Aorta (tissue), 5 donors: ENCODE measurements at places on chromosomes 16 and 17. TPM values are rescaled to one million over a fixed set of nuclear protein-coding genes. Genes with fewer than 3 reads are reported as not detected.

SLC46A1 gene
- 10.5 TPM for polyA plus RNA-seq

CCDC40 gene
- polyA plus RNA-seq = 6.8 TPM

WSCD1 gene
- polyA plus RNA-seq = 1.2 TPM

HAP1 gene
- not detected for polyA plus RNA-seq

TBC1D3B gene
- polyA plus RNA-seq = not detected

AANAT gene
- polyA plus RNA-seq = not detected

MRPL12 gene
- 57.7 TPM for polyA plus RNA-seq

NACA2 gene
- polyA plus RNA-seq = 0.20 TPM

- H3K4me3 ChIP-seq = no peak overlapping the region
- no peaks in the 10 kb centered on the region for H3K4me1 ChIP-seq
- no peak overlapping the region for H3K27ac ChIP-seq
Observed at GRCh38 chr16:4511441-4512082, 27.0 kb downstream of the CDIP1 start.

GRCh38 chr17:47870056-47870455 is 19.1 kb upstream of the SP6 start:
- H3K27ac ChIP-seq = no peak overlapping the region
- no peaks in the 10 kb centered on the region for H3K27me3 ChIP-seq
- no peaks in the 10 kb centered on the region for H3K36me3 ChIP-seq
- H3K4me1 ChIP-seq = no peaks in the 10 kb centered on the region
- DNase-seq = no peak

- H3K27me3 ChIP-seq = no peaks in the 10 kb centered on the region
- peaks cover 3% of the 10 kb centered on the region for H3K36me3 ChIP-seq
- H3K4me3 ChIP-seq = no peak overlapping the region
- H3K27ac ChIP-seq = no peak overlapping the region
Observed at GRCh38 chr17:37261286-37261685, 114.5 kb upstream of the C17orf78 start.

DNA sequence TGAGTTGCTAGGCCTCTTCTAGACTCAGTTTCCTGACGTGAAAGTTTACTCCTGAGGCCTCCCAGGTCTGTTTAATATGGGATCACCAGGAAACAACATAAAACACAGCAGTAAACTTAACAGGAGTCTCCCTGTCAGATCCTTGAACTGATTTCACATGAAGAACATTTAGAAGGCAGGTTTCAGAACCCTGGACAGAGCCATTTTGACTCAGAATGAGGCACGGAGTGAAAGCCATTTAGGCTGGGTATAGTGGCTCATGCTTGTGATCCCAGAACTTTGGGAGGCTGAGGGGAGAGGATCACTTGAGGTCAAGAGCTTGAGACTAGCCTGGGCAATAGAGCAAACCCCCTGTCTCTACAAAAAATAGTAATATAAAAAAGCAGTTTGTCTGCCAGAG is 289.1 kb downstream of the CA10 start:
- no peaks in the 10 kb centered on the region for H3K27me3 ChIP-seq
- no peaks in the 10 kb centered on the region for H3K36me3 ChIP-seq
- no peak overlapping the region for H3K4me3 ChIP-seq

DNA sequence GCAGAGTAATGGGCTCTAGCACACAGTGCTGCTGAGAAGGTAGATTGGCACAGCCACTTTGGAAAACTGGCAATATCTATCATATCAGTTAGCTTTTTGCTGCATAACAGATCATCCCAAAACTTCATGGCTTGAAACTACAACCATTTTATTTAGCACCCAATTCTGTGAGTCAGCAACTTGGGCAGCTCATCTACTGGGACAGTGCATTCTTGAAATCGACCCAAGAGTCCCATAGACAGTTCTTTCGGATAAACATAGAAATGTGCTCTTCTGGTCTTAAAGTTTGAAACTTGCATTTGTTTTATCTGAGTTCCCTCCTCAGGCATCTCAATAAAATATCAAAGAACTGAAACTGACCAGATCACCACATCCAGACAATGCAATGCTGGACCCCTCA is 76.7 kb downstream of the CEP112 start:
- no peaks in the 10 kb centered on the region for H3K27me3 ChIP-seq
- H3K4me3 ChIP-seq = no peak overlapping the region
- H3K36me3 ChIP-seq = peaks cover 2% of the 10 kb centered on the region
- DNase-seq = no peak
- no peaks in the 10 kb centered on the region for H3K4me1 ChIP-seq

DNA sequence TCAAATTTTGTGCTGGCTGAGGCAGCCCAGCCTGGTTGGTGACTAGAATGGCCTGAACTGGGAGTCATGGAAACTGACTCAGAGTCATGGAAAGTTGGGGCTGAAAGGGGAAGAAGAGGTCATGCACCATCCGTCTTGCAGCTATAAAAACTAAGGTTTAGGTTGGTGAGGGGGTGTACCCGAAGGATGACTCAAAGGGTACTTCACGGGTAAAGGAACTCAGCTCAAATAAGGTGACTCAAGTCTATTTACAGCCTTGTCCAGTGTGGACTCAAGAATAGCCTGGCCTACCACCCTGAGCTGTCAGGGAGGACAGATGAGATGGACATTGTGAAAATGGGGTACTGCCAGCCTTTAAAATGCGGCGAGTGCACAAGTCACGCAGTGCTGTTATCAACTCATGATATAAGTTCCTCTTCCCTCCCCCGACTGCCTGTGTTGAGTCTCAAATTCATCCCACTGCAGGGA is 18.6 kb downstream of the CD300LB start:
- H3K4me1 ChIP-seq = no peaks in the 10 kb centered on the region
- H3K27me3 ChIP-seq = no peaks in the 10 kb centered on the region
- DNase-seq = peak; percentile 64
- H3K27ac ChIP-seq = no peak overlapping the region
- no peak overlapping the region for H3K4me3 ChIP-seq

- H3K27me3 ChIP-seq = no peaks in the 10 kb centered on the region
- H3K4me3 ChIP-seq = peak within 1 kb of the TSS; percentile 32
- peak within 1 kb of the TSS; percentile 98 for H3K27ac ChIP-seq
- no peaks in the 10 kb centered on the region for H3K36me3 ChIP-seq
Observed at GRCh38 chr17:34254651-34255380, at the start of gene CCL2. TSS of gene CCL2 (plus strand) at chr17:34255285. CDS start at chr17:34255350, 65 bp downstream.

DNA sequence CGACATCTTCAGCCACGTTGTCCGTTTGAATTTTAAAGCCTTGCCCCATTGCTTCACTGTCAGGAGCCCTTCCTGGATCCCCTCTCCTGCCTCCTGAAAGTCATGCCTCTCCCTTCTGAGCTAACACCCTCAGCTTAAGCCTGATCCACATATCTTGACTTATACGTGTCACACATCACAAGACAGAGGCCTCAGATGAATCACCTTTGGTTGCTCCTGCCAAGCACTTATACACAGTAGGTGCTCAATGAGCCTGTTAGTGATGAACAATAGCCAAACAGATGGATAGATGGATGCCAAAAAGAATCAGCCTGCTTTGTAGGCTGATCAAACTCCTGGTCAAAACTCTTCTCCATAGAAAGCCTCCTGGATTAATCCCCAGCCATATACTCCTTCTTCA is 31.8 kb downstream of the PITPNM3 start:
- no peaks in the 10 kb centered on the region for H3K4me1 ChIP-seq
- no peak for DNase-seq
- no peaks in the 10 kb centered on the region for H3K27me3 ChIP-seq
- H3K4me3 ChIP-seq = no peak overlapping the region
- no peak overlapping the region for H3K27ac ChIP-seq

DNA sequence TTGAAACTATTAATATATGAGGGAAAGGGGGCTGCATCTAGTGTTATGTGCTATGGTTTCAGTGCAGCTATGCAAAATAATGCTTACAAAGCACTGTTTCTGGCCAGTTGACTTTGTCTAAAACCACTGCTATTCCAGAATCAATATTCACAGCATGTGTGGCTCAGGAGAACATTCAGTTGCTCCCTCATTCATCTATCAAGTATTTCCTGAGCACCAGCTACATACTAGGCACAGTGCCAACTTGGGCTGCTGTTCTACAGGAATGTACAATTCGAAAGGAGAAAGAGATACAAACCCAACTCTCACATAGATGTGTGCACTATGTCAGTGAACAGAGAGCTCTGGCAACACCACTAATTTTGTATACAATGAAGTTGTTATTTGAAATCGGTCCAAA is 183.0 kb downstream of the PHKB start:
- no peak overlapping the region for H3K4me3 ChIP-seq
- DNase-seq = no peak
- H3K27ac ChIP-seq = peak overlapping the region; percentile 44
- H3K4me1 ChIP-seq = peaks cover 6% of the 10 kb centered on the region
- no peaks in the 10 kb centered on the region for H3K36me3 ChIP-seq
- no peaks in the 10 kb centered on the region for H3K27me3 ChIP-seq

- no peaks in the 10 kb centered on the region for H3K4me1 ChIP-seq
- H3K4me3 ChIP-seq = no peak overlapping the region
- H3K36me3 ChIP-seq = no peaks in the 10 kb centered on the region
- DNase-seq = no peak
Observed at GRCh38 chr17:67082107-67082506, 37.8 kb downstream of the CACNG1 start.

DNA sequence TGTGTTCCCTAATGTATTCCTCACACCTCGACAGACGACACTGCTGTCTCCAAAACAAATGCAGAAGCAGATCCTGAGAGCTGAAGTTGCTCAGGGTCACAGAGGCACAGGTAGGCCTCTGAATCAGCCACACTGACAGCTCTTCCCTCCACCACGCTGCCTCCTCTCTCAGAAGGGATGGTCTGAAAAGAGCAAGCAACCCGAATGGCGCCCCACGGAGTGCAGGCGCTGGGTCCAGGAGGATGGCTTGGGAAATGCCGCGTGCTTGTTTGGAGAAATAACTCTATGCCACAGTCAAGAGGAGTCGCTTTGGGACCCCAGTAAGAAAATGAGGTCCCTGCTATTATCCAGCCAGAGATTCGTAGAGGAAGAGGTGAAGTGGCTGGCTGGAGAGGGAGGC is 15.9 kb downstream of the CYB561 start:
- H3K4me3 ChIP-seq = no peak overlapping the region
- H3K27me3 ChIP-seq = no peaks in the 10 kb centered on the region
- H3K36me3 ChIP-seq = no peaks in the 10 kb centered on the region
- peak; percentile 17 for DNase-seq
- H3K4me1 ChIP-seq = peaks cover 1% of the 10 kb centered on the region

DNA sequence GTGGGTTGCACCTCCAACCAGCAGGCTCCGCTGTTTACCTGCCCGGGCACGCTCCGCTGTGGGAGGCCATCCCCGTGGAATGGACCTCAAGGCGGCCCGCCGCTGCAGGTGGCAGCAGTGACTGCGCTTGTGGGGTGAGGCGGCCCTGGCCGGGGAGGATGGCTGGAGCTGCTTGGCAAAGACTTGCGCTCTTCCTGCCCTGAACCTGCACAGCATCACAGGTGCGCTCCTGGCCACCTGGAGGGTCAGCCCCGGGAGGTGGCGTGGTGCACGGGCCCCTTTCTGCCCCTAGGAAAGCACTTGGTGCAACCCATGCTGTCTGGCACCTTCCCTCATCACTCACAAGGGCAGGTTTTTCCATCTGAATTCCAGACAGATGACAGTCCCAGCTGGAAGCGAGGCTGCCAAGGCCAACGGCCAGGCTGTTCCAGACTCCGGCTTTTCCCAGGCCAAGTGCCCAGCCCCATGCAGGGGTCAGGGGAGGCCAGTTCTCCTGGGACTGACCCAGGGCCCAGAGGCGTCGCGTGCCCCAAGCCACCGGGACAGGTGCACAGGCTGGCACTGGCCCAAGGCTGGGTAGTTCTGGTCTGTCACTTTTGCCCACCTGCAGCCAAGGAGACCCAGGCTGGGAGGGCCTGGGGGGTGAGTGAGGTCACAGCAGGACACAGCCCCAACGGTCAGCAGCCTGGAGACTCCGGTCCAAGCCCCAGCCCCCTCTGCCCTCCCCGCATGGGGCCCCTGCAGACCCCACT is 13.3 kb downstream of the UTS2R start:
- peak; percentile 79 for DNase-seq
- H3K27me3 ChIP-seq = no peaks in the 10 kb centered on the region
- no peaks in the 10 kb centered on the region for H3K4me1 ChIP-seq
- H3K4me3 ChIP-seq = no peak overlapping the region
